SIG-M5 (cell line): ENCODE measurements at places on chromosomes 6 and 20.

GRCh38 chr20:43442282-43442880 lies 15.3 kb upstream of the SRSF6 start:
- DNase-seq, result no peak

DNA sequence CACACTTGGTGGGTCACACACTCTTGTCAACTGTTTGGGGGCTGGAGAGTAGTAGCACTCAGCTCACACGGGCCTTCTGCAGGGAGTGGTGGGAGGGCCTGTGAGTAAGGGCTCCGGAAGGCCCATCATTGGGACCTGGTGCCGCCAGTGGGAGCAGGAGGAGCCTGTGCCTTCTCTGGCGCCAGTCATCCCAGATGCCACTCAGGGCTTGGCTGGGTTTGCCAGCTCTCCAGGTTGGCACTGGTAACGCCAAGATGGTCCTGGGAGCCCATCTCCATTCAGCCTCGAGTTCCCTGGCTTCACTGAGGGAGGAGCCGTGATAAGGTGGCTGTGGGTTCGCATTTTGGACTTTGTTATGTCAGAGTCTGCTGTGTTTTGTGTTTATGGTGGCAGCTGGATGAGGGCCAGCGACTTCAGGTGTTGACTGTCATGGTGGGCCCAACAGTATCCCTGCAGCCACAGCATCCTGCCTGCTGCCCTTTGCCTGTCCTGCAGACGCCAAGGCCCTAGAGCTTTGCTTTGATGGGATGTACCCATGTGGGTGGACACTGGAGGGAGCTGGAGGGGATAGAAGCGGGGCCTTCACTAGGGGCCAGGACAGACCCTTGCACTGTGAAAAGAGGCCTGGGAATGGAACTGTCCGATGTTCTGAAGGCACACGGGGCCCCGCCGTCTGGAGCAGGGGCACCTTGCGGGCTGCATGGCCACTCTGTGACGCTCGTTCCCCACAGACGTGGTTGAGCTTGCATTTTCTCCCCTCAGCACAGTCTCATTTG lies 13.3 kb upstream of the DNAJC5 start:
- DNase-seq, result no peak

DNA sequence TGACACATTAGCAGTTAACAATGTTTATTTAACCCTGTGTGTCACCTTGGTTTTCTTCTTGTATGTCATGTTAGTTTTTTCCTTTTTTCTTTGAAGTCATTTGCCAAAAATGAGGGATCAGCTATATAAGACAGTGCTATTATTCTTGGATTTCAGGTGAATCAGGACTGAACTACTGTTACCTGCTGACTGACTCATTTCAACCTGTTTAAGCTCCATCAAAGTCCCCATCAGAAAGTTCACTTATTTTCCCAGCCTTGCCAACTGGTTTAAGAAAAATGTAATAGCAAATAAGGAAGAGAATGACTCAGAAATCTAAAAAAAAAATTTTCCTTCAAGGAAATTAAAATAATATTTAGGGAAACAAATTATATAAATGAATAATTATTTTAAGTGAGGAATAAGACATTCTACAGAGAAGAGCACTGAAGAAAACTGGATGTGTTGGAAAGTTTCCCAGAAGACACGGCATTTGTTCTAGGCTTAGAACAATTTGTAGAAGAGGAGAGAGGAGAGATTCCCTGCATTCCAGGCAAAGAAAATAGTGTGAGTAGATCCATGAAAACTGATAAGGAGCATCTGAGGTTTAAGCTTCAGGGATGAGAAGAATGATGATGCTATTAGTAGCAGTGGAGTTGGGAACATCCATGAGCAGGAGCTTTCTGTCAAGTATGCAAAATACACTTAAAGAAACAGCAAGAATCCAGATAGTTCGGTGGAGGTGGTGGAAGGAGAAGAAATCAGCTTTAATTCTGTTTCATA lies 84.9 kb upstream of the SIM1 start:
- DNase-seq, result no peak

DNA sequence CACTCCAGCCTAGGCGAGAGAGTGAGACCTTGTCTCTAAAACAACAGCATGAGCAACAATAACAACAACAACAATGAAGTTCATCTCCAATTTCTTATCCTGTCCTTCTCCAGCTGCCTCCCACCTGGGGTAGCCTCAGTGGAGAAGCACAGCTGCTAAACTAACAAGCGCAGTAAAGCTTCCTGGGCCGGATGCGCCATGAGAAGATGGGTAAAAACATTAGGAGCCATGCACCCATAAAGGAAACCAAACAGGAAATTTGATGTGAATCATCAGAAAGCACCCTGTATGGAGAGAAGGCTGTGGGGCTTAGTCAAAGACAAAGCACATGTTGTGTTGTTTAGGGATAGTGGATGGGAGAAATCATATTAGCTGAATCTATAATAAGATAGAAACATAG lies 61.1 kb upstream of the CCN6 start:
- DNase-seq, result no peak

- no peak for DNase-seq
Measured at GRCh38 chr20:49280463-49281058, 2.7 kb upstream of the ZNFX1 start.

- peak; percentile 12 for DNase-seq
Measured at GRCh38 chr6:89281779-89282246, 33.3 kb downstream of the GABRR2 start.

GRCh38 chr6:158174024-158174423 lies 5.9 kb downstream of the GTF2H5 start:
- DNase-seq, result no peak

DNA sequence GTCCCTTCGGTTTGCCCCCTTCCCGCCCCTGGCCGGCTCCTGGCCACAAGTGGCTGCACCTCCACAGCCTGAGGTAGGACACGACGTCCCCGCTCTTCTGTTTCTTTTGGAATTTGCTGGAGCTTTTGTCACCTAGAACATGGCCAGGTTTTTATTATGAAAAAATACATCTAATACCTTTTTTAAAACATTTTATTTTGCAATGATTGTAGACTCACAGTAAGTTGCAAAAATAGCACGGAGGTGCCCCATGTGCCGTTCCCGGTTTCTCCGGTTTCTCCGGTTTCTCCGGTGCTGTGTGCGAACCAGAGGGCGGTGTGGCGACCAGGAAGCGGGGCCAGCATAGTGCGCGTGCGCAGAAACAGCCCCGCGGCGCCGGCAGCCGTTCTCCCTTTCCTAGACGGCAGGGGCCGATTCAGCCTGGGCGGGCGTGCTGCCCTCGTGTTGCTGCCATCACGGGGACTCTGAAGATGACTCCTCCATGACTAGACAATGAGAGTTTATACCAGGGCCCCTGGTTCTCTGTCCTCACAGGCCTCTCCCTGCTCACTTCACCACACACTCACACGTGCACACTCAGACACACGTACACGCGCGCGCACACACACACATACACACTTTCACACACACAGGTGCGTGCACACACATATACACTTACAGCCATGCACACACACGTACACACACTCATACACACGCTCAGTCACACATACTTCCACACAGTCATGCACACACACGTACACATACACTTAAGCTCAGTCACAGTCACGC lies 102.1 kb downstream of the TMEM242 start:
- DNase-seq, result peak; percentile 4

GRCh38 chr6:36227379-36228228 lies 31.1 kb downstream of the BRPF3 start:
- no peak for DNase-seq

DNA sequence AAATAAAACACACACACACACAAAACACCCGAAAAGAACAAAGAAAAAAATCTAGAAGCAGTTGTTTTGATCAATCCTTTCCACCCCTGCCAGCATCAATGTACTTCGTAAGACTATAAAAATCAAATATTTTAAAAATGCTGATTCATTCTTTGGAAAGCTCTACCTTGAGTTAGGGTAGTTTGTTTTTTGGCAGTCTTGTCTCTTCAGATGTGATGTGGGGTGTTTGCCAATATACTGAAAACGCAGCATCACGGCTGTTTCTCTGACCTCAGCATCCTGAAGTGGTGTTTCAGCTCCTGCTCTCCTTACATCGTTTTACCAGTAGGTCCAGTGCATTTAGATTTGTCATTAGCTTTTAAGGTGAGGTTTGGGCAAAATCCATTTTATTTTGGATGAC lies 526.0 kb downstream of the UTRN start:
- DNase-seq, result no peak

GRCh38 chr6:164087211-164087610 lies 672.7 kb downstream of the QKI start:
- DNase-seq, result no peak

- DNase-seq, result no peak
Measured at GRCh38 chr6:71482742-71483141, 194.1 kb downstream of the OGFRL1 start.

DNA sequence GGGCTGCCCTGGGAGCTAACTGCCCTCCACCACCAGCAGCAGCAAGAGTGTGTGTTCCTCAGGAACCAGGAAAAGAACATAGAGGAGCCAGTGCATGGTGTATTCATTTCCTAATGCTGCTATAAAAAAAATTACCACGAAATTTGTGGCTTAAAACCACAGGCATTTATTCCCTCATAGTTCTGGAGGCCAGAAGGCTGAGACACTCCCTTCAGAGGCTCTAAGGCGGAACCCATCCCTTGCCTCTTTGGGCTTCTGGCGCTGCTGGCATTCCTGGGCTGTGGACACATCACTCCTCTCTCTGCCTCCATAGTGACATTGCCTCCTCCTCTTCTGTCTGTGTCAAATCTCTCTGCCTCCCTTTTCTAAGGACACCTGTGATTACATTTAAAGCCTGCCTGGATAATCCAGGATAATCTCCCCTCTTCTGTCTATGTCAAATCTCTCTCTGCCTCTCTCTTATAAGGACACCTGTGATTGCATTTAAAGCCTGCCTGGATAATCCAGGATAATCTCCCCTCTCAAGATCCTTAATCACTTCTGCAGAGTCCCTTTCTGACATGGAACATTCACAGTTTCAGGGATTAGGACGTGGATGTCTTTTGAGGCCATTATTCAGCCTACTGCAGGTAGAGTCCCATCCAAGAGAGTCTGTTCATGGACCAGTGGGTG lies 54.7 kb downstream of the NDUFAF5 start:
- no peak for DNase-seq

DNA sequence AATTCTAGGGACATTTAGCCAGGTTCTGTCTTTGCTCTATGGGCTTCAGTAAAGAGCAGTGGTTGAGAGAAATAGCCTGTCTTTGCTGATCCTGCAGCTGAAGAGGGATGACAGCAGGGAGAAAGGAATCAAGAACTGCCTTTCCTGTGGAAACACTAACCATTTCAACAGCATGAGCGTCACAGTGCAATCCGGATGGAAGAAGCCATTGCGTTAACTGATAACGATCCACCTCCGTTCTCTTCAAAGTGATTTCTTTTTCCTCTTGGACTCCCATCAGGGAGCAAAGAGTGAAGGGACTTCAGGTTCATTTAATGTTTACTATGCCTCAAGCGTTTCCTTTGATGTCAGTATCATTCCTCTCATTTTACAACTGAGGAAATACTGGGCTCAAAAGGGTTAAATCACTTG lies 35.2 kb upstream of the EEF1E1 start:
- DNase-seq, result no peak

GRCh38 chr20:47586649-47587294 lies 85.1 kb downstream of the NCOA3 start:
- no peak for DNase-seq

GRCh38 chr6:106381223-106381622 lies 20.7 kb downstream of the CRYBG1 start:
- DNase-seq, result no peak

DNA sequence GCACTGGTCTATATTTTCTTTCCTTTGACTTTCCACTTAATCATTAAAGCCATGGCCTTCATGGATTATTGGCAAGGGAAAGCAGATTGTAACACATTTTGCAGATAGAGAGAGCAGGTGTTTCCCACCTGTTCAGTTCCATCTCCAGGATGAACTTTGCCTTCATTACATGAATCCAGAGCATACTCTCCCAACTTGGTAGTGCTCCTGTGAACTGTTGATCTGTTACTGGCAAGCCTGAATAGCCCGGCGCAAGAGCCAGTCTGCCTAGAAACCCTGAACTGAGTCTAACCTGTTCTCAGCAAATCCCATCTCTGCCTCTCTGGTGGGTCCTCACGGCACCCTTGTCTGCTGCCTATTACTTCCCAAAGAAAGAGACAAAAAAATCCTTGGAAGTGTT lies 210.3 kb downstream of the PLCB1 start:
- DNase-seq, result no peak

DNA sequence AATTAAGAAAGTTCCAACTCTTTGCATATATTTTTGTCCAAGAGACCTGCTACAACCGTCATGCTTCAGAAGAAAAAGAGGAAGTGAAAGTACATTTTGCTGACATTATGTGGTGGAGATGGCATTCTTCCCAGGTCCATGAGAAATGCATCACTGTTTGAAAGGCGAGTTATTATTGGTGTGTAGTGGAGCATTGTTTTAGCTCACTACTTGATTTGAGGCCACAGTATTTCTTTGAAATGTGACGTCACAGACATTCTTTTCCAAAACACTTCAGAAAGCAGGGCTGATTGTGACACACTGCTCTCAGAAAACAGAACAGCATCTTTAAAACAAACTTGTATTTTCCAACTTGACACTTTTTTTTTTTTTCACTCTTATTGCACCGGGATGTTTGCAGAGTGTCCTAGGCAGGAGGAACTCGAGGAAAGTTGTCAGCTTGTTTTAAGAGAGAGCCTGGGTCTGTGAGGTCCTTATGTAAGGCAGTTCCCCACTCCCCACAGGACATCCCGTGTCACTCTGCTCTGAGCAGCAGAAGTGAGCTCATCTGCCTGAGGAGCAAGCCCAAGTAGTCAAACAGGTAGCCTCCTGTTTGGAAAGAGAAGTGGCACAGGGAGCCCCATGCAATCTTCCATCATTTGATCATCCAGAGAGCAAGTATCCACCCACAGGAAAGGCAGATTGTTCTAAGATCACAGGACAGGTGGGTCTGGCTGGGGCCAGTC lies 1.1 kb downstream of the SPTLC3 start:
- DNase-seq, result peak; percentile 61

DNA sequence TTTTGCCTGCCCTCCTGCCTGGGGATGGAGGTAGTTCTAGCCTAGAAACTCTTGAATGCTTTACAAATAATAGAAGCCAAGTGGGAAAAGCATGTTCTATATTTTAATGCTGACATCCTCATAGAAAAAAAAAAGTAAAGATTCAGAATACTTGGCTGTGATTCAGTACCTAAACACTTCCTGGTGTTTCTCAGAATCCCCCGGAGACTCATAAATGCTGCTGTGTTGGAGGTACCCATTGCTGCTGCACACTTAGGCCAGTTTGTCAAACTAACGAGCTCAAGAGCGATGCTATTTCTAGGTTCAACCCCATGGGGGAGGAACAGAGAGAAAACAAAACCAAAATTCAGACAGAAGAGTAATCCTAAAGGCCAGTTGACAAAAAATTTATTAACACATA lies 38.8 kb upstream of the ZFP64 start:
- DNase-seq, result no peak

GRCh38 chr6:47308552-47309290 lies 984 bp downstream of the TNFRSF21 start:
- DNase-seq, result no peak
